CD4-positive, alpha-beta T cell treated with Interleukin-4 for 1 hour (primary cell): ENCODE measurements at places on chromosomes 13 and 19.

- DNase-seq: peak; percentile 68
Observed at GRCh38 chr19:1251330-1252220, 3.2 kb downstream of the MIDN start.

DNA sequence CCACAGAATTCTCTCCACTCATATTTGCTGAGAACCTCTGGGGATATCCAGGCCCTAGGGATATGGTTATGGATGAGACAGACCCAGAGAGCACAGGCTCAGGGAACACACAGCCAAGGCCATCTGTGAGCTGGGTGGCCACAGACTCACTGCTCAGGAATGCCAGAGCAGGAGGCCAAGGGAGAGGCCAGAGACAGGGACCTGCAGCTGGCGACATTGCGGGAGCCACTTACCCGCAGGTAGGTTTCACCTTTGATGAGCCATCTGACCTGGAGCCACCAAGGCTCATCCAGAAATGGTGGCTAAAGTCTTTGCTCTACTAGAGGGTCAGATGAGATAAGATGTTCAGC lies 29.4 kb downstream of the CCNE1 start:
- no peak for DNase-seq

GRCh38 chr19:38649305-38650171 lies 2.1 kb downstream of the ACTN4 start:
- DNase-seq: no peak

DNA sequence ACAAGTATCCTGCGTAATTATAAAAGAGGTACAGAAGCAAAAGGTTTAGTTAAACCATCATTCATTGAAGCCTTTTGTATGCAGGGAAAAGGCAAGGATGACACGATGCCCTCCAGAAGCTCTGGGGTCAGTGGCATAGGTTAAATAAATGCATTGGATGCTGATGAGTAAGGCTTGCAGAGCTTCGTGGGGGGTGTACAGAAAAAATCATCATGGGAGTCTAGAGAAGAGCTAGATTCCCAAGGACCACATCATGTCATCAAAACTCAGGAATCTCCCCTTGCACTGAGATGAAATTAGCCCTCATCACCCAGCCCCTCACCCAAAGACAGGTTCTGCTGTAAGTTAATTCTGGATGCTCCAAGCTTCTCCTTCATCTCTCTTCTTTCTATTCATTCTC lies 8.3 kb downstream of the FPR1 start:
- no peak for DNase-seq

DNA sequence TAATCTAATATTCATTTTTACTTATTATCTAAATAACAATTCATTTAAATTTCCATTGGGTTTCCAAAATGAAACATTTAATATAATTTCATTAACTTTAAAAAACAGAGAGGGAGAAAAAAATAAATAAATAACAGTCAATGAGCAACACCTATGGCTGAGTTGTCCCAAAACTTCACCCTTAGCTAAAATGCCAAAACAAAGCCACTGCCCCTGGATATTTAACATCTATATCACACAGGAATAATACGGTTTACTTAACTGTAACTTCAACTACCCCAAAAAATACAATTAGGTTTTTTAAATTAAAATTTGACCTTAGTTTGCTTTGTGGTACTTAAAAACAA lies 541 bp downstream of the ELF1 start:
- DNase-seq: no peak

GRCh38 chr19:16076958-16077611 lies 790 bp downstream of the TPM4 start:
- peak; percentile 20 for DNase-seq

- no peak for DNase-seq
Observed at GRCh38 chr13:58343076-58343475, 711.5 kb downstream of the PCDH17 start.

DNA sequence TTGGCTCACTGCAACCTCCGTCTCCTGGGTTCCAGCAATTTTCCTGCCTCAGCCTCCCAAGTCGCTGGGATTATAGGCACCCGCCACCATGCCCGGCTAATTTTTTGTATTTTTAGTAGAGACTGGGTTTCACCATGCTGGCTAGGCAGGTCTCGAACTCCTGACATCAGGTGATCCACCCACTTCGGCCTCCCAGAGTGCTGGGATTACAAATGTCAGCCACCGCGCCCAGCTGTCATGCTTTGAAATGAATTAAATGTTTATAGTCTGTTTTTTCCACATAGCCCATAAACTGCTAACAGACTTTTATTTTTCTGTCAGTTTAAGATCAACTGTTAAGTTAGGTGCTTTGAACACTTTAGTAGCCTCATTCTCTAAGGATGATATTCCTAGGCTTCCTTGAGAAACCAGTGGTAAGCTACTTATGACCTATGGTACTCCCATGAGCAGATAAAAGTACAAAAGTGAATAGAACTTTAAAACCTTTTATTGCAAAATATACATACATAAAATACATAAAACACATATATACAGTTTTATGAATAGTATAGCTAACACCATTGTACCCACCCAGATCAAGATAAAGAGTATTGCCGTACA lies 13.6 kb downstream of the TPP2 start:
- no peak for DNase-seq

GRCh38 chr19:27793128-27793643 lies 1419.8 kb downstream of the UQCRFS1 start:
- peak; percentile 77 for DNase-seq

DNA sequence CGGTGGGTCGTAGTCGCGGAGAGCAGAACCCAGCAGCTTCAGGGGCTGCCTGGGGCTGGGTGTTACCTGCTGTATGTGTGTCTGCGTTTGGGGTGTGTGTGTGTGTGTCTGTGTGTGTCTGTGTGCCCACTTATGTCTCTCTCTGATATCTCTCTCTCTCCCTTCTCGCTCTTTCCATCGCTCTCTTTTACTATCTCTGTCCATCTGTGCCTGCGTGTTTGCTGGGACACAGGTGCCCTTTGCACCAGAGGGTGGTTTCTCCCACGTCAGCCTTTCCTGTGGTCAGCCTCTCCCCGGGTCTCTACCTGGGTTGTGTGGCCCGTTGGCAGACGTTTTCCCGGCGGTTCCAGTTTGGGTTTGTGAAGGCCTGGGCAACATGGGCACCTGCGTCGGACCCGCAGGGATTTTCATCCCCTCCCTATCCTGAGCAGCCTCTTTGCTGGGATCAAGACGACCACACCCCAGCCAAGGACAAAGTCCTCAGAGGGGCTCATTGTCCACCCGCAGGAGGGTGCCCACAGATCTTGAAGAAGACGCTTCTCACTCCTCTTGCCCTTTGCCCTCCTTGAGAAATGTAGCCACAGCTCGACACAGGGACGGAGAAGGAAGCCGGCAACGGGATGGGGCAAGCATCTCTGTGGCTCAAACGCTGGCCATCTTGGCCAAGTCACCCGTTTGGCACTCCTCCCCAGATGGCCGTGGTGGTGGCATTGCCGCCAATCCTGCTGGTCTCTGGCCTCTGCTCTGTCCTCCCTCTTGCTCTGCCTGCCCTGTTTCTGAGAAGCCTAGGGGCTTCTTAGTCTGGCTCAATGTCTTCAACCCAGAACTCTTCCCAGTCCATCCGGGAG lies 43.3 kb downstream of the ZNF146 start:
- DNase-seq: no peak

- no peak for DNase-seq
Observed at GRCh38 chr13:105816994-105817393, 718.5 kb downstream of the EFNB2 start.

- no peak for DNase-seq
Observed at GRCh38 chr13:50928659-50929462, 19.3 kb downstream of the RNASEH2B start.

GRCh38 chr13:75417656-75418055 lies 64.3 kb downstream of the TBC1D4 start:
- DNase-seq: no peak

GRCh38 chr19:38018694-38019395 lies 111.8 kb downstream of the SIPA1L3 start:
- DNase-seq: no peak

DNA sequence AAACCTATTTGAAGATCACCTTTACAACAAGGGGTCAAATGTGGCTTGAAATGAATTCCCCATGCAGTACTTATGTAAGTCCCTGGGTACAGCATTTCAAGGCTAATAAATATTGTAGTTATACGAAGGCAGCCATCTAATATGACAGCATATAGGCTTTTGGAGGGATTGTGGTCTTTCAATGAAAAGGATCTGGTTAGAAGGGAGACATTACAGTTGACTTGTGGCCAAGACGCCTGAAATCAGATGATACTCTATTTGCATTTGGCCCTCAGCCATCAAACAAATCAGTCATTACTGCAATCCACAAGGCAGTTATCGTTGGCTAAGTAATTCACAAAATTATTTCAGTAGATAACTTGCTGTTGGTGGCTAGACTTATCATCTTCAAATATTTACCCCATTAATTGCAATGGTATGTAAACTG lies 242.7 kb downstream of the DCLK1 start:
- no peak for DNase-seq

DNA sequence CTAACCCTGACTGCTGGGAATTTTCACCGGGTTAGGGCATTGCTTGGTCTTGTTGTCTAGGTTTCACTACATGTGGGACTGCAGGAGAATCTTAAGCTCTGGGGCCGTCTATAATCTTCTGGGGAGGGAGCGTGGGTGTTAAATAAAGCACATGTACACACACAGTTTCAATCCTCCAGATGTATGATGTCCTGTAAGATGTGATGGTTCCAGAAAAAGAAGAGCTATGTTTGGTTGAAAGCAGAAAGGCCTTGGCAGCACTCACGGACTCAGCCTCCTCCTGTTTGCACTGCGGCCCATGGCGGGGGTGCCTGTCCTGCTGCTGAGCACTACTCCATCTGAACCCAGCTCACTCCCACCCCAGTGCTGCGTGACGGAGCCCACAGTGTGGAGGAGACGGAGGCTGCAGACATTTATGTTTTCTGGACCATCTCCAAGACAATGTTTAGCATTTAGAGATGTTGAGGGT lies 343.5 kb downstream of the TEX29 start:
- DNase-seq: no peak

DNA sequence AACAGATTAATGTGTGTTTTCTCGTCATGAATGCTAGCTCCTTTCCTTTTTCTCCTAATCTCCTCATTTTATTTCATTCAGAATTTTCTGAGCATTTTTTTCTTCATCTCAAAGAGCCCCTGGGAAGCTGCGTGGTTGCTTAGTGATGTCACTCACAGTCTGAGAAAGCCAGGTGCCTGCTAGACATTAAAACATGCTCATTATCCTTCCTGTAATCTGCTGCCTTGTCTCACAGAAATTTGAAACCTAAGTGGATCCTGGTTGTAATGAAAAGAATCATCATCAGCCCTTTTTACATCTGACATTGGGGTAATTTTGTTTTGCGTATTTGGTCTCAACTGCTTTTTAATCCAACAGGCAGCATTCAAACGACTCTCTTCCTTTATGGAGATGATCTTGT lies 108.2 kb upstream of the RNF113B start:
- DNase-seq: no peak

GRCh38 chr13:110119935-110120905 lies 186.7 kb downstream of the COL4A1 start:
- no peak for DNase-seq

DNA sequence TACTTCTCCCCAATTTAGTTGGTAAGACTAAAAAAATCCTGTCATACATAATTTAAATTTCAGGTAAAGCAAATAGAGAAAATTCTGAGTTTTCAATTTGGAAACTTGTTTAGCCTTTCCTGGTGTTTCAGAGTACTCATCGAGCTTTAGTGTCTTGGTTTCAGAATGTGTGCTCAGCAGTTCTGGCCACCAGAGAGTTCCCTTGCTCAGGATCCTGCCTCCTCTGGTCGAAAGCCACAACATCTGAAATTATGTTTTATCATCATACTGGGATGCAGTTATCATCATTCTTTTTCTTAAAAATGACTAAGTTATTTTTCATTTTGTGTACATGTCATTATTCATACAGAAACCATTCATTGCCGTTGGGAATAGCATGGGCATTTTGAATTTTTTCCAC lies 263.2 kb upstream of the SPRY2 start:
- no peak for DNase-seq

GRCh38 chr13:43732726-43733125 lies 54.0 kb downstream of the ENOX1 start:
- no peak for DNase-seq

- no peak for DNase-seq
Observed at GRCh38 chr19:29421196-29421545, 104.6 kb upstream of the VSTM2B start.

GRCh38 chr13:102680842-102681740 lies 13.8 kb downstream of the METTL21C start:
- DNase-seq: peak; percentile 14

GRCh38 chr13:113052971-113053370 lies 52.6 kb upstream of the F7 start:
- no peak for DNase-seq

GRCh38 chr19:19406878-19407632 lies 1.6 kb downstream of the GATAD2A start:
- peak; percentile 63 for DNase-seq

DNA sequence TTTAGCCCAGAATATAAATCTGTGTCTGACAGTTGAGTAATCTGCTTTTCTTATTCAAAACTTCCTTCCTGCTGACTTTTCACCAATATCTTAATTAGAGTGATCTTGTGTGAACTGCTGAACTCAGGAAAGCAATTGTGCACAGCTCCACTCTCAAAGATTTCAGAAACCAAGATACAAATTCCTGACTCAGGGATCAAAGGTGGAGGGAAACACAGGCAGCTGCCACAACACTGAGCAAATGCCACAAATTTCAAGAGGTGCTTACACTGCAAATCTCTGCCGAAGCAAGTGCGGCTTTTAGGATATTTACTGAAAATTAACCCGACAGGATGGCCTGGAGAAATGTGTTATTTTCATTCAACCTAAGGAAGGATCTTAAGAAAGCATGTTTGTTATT lies 111.4 kb downstream of the STOML3 start:
- DNase-seq: no peak

GRCh38 chr19:50311723-50312635 lies 17.2 kb downstream of the KCNC3 start:
- no peak for DNase-seq

- no peak for DNase-seq
Observed at GRCh38 chr13:111886217-111886945, 180.6 kb upstream of the SOX1 start.

DNA sequence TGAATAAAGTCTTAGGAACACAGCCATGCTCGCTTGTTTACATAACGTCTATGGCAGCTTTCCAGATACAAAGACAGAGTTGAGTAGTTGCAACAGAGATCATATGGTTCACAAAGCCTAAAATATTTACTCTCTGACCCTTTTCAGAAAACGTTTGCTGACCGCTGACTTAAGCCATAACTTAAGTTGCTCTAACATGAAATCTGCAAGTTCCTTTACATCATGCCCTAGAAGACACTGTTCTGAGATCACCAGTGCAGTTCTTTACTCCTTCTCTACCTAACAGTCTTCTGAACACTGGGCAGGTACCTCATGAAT lies 166.4 kb downstream of the DCLK1 start:
- no peak for DNase-seq

GRCh38 chr13:109000207-109000606 lies 370.8 kb downstream of the MYO16 start:
- no peak for DNase-seq

DNA sequence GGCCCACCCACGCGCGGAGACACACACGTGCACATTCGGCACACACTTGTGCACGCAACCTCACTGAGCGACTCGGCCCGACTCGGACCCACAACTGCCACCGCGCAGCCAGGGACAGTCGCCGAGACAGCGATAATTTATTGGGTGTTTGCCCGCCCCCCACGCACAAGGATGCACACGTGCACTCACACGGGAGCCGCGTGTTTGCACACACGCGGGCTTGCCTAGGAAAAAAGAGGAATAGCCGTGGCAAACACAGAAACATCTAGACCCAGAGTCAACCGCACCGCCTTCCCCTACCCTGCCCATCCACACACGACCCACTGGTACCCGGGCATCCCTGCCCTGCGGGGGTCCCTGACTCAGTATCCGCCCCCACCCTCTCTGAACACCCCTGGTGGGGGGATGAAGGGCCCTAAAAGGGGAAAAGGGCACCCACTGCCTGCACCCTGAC lies 1.1 kb upstream of the SSBP4 start:
- DNase-seq: no peak
